ENCODE measurements at places on chromosomes 6 and 20.

GRCh38 chr20:16209357-16209756 lies 363.9 kb downstream of the KIF16B start:
- no peak for DNase-seq

- DNase-seq = no peak
Measured at GRCh38 chr6:111743360-111743759, 129.9 kb downstream of the FYN start.

DNA sequence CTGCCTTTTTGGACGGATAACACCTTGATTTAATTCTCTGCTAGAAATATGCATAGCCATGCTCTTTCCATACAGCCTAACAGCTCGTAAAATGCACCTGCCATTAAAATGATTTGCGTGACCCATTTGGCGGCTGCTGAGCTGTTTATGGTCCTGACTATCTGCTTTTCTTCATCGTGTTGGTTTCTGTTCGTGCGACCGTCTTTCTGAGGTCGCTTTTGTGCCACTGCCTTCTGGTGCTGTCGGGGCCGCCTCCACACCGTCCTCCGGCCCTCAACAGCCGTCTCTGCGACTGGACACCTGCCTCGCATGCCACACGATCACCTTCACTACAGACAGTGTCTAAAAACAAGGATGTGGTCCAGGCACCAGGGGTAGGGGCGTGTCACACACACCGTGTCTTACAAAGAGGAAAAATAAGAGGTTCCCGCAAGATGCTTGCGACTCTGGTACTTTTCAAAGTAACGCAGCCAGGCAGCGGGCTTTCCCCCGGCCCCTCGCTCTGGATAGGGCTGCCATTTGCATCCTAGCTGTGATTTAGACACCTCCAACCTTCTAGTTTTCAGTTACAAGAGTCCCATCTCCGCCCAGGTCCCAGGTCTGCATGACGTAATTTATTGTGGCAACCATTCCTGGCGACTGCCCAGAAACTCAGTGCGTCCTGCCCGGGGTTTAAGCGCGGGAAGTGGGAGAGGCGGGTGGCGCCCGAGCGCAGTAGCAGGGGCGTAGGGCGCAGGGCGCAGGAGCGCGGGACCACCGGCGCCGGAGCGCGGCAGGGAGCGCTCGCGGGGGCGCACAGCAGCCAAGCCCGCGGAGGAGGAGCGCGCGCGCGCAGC lies at the start of gene STMND1:
TSS of gene STMND1 (plus strand) at position 629 of the 836 bp plus-strand sequence. CDS start 208 bp downstream, outside the sequence.
- peak; percentile 91 for DNase-seq

GRCh38 chr6:21739838-21740237 lies 146.3 kb downstream of the SOX4 start:
- no peak for DNase-seq

DNA sequence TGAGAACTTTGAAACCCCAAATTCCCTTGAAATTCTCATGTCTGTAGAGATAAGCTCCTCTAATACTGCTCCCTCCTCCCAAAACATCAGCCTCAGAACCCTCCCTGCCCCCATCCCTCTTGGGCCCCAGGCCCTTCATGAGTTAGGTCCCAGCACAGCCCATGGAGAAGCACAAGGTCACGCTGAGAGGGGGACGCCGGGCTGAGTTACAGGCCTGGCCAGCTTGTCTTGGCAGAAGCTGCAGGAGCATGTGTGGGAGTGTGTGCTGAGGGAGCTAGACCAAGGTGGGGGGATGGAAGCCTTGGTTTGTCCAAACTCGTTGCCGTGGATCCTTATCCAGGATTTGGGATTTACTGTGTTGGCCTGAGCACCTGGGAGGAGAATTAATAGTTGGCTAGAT lies 8.5 kb upstream of the PTCRA start:
- no peak for DNase-seq

DNA sequence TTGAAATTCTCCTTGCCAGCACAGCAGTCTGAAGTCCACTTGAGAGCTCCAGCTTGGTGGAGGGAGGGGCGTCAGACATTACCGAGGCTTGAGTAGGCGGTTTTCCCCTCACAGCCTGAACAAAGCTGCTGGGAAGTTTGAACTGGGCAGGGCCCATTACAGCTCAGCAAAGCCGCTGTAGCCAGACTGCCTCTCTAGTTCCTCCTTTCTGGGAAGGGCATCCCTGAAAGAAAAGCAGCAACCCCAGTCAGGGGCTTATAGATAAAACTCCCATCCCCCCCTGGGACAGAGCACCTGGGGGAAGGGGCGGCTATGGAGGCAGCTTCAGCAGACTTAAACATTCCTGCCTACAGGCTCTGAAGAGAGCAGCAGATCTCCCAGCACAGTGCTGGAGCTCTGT lies 325.3 kb downstream of the GJA1 start:
- DNase-seq = no peak

- DNase-seq = no peak
Measured at GRCh38 chr6:36301085-36301658, 31.3 kb downstream of the PNPLA1 start.

DNA sequence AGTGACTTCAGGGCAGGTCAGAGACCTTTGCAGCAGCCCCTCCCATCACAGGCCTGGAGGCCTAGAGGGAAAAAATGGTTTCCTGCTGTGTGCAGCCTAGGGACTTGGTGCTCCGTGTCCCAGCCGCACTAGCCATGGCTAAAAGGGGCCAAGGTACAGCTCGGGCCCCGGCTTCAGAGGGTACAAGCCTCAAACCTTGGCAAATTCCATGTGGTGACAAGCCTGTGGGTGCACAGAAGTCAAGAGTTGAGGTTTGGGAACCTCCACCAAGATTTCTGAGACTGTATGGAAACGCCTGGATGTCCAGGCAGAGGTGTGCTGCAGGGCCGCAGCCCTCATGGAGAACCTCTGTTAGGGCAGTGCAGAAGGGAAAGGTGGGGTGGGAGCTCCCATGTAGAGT lies 34.0 kb downstream of the UBE3D start:
- DNase-seq = no peak

DNA sequence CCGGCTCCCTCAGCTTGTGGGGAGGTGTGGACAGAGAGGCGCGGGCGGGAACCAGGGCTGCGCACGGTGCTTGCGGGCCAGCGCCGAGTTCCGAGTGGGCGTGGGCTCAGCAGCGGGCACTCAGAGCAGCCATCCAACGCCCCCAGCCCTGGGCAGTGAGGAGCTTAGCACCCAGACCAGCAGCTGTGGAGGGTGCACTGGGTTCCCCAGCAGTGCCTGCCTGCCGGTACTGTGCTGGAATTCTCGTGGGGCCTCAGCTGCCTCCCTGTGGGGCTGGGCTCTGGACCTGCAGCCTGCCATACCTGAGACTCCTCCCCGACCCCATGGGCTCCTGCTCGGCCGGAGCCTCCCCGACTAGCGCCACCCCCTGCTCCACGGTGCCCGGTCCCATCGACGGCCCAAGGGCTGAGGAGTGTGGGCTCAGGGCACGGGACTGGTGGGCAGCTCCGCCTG lies 92.7 kb downstream of the MANEA start:
- DNase-seq = no peak

DNA sequence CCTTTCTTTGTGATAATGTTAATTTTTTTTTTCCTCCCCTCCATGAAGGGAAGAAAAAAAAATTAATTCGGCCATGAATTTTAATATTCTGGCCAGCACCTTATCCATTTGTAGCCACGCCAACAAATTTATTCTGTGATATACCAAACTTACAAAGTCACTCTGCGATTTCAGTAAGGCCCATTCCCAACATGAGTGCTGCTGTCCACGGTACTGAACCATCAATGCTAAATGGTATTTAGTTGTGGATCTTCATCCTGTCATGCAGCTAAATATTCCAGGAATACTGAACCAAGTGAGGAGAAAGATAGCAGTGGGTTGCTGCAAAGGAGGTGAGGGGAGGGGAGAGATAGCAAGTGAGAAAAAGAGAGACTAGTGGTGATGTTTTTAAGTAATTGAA lies 19.5 kb upstream of the RSPH4A start:
- DNase-seq = no peak

- no peak for DNase-seq
Measured at GRCh38 chr6:56996401-56996800, 41.5 kb downstream of the BEND6 start.

- peak; percentile 17 for DNase-seq
Measured at GRCh38 chr6:77620278-77620882, 32.5 kb upstream of the MEI4 start.

- no peak for DNase-seq
Measured at GRCh38 chr6:10507715-10508114, 13.4 kb upstream of the GCNT2 start.

GRCh38 chr6:2492686-2493523 lies 247.5 kb upstream of the GMDS start:
- DNase-seq = no peak

- DNase-seq = no peak
Measured at GRCh38 chr6:5427586-5427985, 166.3 kb downstream of the FARS2 start.

- DNase-seq = no peak
Measured at GRCh38 chr6:284486-284885, 7.8 kb upstream of the DUSP22 start.

DNA sequence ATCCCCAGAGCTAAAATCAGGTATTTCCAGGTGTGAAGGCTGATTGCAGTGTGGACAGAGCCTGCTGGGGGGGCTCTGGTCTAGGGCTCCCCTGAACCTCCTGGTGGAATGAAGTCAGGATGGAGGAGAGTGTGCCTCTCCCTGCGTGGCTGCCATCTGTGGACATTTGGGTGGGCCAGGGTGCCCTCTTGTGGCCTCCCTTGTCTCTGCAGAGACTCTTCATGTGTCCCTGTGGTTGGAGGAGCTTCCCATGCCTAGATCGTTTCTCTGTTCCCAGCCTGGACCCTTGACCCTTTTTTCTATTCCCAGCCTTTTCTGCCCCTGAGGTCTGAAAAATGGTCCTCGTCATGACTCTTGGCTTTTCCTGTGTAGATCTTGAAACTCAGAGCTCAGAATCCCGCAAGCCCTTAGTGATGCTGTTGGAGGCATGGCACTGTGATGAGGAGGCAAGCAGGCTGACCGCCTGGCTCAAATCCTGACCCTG lies 9.9 kb upstream of the PSMF1 start:
- DNase-seq = peak; percentile 66

DNA sequence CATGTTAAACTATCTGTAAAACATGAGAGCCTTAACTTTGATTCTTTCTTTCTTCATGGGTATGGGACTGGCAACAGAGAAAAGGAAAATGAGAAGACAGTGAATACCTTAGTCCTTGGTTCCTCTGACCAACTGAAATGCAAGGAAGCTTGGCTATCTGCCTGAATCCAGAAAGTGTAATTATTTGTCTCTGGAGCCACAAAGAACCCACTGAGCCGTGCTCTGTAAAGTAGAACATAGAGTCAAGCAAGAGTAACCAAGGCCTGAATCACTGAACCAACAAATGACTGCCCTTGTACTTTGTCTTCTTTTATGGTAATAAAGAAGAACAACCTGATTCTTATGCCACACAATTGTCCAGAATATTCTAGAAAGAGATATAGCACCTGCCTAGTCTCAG lies 27.6 kb downstream of the PKHD1 start:
- no peak for DNase-seq

GRCh38 chr20:60999250-60999649 lies 252.8 kb upstream of the CDH4 start:
- no peak for DNase-seq

GRCh38 chr6:125165776-125166175 lies 12.2 kb downstream of the TPD52L1 start:
- DNase-seq = no peak

DNA sequence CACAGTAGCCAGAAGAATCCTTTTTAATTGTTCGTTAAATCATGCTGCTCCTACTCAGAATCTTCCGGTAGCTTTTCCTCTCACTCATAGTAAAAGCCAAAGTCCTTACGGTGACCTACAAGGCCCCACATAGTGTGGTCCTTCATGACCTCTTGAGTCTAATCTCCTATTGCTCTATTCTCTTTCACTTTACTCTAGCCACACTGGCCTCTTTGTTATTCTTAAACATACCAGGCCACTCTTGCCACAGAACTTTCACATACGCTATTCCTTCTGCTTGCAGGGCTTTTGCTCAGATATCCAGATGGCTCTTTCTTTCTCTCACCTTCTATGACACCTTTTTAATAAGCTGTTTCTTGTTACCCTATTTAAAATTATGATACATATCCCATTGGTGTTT lies 25.7 kb downstream of the ZNF391 start:
- no peak for DNase-seq

- DNase-seq = no peak
Measured at GRCh38 chr6:43929511-43929910, 159.5 kb downstream of the VEGFA start.

GRCh38 chr6:37785002-37785662 lies 34.4 kb upstream of the ZFAND3 start:
- DNase-seq = no peak

GRCh38 chr20:18831830-18832499 lies 18.4 kb downstream of the SCP2D1 start:
- no peak for DNase-seq

- no peak for DNase-seq
Measured at GRCh38 chr6:4314201-4314707, 178.9 kb upstream of the ECI2 start.

DNA sequence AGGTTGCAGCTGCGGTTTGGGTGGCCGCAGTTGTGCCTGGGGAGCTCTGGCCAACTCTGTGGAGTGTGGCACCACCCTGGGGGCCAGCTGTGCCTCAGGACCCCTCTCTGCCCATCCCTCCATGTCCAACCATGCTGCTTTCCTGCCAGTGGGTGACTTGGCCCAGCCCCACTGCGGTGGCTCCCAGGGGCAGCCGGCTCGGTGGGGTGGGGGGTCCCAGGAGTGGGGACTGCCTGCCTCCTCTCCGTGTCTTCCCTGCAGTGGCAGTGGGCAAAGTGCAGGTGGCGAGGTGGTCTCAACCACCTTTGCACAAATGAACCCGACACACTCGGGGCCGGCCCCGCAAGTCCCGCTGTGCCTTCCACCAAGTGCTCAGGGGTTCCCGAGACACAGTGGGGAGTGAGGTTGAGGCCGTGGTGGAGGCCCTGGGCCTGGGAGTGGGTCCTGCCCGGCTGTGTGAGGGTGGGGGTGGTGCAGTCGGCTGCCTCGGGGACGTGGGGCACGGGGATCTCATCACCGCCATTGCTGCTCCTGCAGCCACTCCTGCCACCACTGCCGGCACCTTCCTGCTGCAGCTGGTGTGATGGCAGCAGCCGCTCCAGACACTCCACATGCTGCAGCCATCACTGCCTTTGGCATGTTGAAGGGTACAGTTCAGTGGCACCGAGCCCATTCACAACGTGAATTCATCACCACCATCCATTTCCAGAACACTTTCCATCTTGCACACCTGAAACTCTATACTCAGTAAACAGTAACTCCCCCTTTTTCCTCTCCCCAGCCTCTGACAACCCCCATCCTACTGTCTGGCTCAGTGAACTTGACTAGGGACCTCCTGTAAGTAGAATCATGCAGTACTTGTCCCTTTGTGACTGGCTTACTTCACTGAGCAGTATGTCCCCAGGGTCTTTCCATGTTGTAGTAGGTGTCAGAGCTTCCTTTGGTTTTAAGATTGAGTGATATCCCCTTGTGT lies 10.7 kb upstream of the SLCO4A1 start:
- DNase-seq = no peak

- no peak for DNase-seq
Measured at GRCh38 chr6:63140692-63141318, 70.5 kb upstream of the FKBP1C start.

DNA sequence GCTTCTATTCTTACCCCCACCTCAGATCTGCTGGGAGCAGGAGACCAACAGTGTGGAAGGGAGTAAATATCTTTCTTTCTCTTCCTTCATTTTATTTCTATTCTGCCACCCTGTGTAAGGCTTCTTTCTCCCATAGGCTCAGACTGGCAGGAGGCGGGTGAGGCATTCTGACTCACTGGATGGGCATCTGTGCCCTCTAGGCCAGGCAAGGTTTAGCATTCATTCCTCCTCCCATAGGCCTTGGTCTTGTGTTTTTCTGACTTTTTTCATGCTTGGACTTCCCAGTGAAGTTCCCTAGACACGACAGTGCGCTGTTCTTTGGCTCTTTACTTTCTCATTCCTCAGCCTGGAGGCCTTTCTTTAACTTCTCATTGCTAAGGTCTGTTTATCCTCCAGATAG lies 235.2 kb downstream of the SYNE1 start:
- no peak for DNase-seq

- DNase-seq = no peak
Measured at GRCh38 chr6:45892696-45893245, 122.9 kb downstream of the CLIC5 start.
